ENCODE measurements at places on chromosomes 5 and 9.

GRCh38 chr5:87129046-87129445 lies 138.6 kb upstream of the RASA1 start:
- no peak for DNase-seq

DNA sequence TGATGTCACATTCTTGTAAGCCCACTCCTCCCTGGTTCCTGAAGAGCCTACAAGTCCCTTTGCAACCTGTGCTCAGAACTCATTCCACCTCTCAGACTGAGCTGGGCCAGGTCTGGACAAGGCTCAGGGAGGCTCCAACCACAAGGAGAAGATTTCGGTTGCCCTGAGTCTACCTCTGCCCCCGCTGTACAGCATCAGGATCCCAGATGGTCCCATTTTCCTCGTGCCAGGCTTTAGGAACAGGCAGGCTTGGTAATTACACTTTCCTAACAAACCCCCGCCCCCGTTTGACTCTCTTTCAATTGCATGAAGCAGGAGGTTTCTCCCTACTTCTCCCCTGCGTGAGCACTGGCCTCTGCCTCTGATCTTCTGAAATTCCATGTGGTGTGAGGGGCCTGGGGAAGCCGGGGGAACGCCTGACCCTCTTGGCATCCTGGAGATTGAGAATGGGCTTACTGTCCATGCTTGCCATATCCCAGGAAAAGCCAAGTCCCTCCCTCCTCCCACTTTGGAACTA lies 86.9 kb upstream of the CTNNA1 start:
- no peak for DNase-seq

- no peak for DNase-seq
Measured at GRCh38 chr5:180166176-180166575, 42.8 kb downstream of the RASGEF1C start.

- DNase-seq = no peak
Measured at GRCh38 chr5:56513141-56513540, 280.0 kb upstream of the ANKRD55 start.

DNA sequence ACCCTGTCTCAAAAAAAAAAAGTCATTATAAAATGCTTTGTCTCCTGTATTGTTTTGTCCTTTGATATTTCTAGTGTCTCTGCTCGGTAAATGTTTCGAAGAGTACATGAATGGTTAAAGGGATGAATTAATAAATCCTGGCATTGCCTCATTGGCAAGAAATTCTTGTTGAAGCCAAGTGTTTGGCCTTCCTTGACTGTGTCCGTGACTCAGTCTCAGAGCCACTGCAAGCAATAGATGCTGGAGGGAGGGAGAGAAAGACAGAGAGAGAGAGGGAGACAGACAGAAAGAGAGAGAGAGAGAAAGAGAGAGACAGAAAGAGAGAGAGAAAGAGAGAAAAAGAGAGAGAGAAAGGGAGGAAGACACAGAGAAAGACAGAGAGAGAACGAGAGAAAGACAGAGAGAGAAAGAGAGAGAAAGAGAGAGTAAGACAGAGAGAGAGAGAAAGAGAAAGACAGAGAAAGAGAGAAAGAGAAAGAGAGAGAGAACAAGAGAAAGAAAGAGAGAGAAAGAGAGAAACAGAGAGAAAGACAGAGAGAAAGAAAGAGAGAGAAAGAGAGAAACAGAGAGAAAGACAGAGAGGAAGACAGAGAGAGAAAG lies 72.5 kb upstream of the RXRA start:
- no peak for DNase-seq

GRCh38 chr5:2383698-2384065 lies 367.8 kb downstream of the IRX2 start:
- DNase-seq = no peak

DNA sequence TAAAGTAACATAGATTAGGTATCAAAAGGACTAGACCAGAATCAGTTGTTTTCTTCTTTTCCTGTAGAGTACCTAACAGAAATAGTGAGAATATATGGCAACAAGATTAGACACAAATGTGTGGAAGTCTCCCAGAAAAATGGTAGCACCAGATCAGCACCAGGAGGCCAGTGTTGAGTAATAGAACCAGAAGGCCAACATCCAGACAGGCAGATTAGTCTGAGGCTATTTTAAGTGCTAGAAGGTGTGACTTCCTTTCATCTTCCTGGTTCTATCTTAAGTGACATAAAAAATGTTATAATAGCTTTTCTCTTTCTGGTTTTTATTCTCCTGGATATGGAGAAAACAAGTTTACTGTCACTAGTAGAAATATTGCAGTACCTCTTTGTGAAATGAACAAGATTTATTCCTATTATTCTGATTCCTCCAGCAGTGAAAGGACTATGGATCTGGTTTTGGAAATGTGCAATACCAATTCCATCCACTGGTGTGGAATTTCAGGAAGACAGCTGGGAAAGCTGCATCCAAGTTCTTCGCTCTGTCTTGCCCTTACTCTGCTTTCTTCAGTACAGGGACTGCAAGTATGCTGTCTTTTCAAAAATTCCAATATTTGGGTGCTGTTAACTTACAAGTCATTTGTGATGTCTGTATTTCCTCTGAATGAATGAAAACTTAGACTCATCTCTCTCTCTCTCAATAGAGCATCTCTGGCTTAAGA lies 39.1 kb downstream of the SHLD3 start:
- DNase-seq = no peak

DNA sequence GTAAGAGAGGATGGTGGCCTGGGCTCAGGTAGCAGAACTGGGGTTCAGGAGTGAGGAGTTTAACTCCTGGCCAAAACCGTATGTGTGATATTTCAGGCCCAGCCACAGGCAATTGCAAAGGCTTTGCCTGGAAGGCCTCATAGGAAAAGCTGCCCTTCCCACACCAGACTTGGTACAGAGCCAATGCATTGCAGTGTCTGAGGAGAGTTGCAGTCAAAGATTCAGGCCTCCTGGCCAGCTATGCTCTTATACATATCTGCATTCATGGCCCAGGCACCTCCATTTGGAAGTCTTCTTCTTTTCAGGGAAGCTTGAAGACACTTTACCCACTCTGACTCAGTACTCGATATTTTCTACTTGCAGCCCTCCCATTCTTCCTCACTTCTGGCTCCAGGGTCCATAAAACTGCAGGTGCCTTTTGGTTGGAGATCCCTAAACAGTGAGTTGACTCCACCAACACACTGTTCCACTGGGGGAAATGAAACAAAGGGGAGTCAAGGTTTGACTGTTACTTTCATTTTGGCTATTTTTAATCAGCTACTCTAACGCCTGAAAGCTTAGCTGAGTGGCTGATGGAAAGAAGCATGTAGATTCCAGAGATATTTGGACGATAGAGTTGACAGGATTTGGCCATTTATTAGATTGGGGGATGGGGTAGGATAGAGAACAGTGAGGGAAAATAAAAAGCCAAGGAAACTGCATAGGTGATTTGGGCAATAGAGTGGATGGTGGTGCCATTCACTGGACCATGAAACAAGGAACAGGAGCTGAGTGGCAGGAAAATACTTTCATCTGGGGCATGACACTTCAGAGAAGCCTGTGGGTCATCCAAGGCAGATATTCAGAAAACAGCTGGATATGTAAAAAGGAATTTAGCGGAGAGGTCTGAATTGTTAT lies 30.6 kb upstream of the IL33 start:
- no peak for DNase-seq

DNA sequence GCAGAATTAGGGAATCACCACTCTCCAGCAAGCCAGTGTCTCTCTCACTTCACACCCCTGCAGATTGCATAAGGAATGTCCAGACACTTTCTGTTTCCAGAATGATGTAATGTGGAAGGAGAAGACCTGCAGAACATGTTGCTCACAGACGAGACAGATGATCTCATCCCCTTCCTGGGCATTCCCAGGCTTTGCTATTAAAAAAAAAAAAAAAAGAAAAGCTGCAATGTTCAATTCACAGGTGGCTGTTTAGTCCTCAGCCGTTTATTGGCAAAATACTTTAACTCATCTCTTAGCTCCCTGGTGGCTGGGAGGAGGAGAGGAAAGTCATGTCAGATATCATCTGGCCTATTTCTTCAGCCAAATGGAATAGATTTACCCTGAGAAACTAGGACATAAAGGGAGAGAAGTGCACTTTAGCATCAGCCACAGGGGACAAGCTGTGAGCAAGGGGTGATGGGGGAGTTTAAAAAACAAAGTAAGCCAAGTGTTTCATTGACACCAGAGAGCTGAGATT lies 95.9 kb upstream of the TNC start:
- DNase-seq = peak; percentile 77

- DNase-seq = no peak
Measured at GRCh38 chr9:95004411-95005277, 278.1 kb downstream of the AOPEP start.

DNA sequence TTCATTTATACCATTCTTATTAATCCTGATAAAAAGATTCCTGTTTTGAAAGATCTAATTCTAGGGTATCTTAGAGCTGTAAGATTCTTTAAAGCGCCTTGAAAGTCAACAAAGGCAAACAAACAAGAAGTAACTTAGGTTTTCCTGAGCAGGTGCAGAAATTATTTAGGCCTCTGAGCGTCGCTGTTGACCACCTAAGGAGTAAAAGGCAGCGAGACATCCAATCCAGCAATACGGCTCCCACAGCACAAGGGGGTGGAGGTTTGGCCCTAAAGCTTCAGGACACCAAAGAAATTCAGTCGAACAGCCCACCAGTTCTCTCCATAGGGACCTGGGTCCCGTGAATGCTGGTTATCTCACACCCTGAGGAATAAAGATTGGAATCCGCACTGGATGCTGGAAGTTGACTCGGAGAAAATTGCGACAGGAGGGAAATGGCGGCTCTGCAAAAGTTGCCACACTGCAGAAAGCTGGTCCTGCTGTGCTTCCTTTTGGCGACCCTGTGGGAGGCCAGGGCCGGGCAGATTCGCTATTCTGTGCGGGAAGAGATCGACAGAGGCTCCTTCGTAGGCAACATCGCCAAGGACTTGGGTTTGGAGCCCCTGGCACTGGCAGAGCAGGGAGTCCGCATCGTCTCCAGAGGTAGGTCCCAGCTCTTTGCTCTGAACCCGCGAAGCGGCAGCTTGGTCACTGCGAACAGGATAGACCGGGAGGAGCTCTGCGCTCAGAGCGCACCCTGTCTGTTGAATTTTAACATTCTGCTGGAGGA lies at the start of gene PCDHGA2:
PCDHGA2 (plus strand) TSS at position 223 of the 769 bp plus-strand sequence.
- no peak for DNase-seq

DNA sequence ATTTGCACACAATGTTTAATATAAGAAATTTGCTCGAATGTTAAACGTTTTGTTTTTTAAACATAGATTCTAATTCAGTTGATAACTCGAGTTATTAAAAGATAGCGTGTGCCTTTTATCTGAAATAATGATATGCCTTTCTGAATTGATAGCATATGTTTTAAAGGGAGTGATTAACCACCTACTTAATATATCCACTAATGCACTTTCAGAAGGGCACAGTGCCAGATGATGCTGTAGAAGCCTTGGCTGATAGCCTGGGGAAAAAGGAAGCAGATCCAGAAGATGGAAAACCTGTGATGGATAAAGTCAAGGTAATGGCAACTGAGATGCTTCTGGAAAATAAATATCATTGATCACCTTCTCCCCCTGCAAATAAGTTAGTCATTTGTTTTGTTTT lies 53.9 kb downstream of the ERAP1 start:
- DNase-seq = no peak

DNA sequence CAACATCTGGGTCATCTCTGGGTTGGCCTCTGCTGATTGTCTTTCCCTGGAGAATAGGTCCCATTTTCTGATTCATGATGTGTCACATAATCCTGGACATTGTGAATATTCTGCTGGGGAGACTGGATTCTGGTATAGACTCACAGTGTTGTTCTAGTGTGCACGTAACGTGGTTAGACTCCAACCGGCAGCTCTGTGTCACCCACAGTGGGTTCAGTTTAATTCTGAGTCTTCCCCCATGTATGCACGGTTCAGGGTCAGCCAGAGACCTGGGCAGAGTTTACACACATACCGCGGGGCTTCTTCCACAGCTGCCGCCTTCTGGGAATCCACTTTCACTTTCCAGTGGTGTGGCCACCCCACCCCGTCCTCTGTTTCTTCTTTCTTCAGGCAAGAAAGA lies 38.0 kb upstream of the LRRC14B start:
- no peak for DNase-seq

Data from HFF-Myc (cell line).